ENCODE measurements at places on chromosomes 16 and 17.

GRCh38 chr16:1257561-1258224, 1.8 kb downstream of the TPSD1 start:
- no peak for DNase-seq

DNA sequence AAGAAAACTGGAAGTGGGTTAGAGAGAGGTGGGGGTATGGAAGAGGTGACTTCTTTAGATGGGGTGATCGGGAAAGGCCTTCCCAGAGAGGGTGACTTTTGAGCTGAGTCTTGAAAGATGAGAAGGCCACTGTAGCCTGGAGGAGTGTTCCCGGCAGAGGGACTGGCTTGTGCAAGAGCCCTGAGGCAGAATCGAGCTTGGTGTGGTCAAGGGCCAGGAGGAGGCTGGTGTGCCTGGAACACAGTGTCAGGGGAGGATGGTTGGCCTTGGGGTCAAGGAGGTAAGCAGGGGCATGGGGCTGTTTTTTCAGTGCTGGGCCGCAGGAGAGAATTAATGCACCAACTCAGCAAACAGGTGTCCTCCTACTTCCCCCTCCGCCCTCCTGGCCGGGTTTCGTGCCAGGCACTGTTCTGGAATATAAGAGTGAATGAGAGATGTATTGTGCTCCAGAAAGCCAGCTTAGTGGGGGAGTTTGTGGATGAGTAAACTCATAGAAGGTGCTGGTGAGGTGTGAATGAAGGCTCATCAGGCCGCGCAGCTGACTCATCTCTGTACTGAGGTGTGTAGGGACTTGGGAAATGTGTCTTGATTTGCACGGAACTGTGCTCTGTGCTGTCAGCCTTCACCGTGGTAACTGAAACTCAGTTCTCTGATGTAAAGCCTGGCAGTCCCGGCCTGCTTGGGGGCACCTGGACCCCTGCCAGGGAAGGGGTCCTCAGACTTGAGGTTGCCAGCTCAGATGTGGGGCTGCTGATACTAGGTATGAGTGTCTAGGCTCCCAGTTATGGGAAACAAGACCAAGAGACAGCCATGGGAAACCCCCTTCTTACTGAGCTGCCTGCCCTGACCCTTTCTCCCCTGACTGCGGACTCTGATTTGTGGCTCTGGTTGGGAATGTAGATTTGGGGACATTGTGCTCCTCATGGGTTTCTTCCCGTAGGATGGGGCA, 15.3 kb downstream of the KSR1 start:
- no peak for DNase-seq

GRCh38 chr17:1275962-1276736, 3.3 kb upstream of the TRARG1 start:
- peak; percentile 46 for DNase-seq

DNA sequence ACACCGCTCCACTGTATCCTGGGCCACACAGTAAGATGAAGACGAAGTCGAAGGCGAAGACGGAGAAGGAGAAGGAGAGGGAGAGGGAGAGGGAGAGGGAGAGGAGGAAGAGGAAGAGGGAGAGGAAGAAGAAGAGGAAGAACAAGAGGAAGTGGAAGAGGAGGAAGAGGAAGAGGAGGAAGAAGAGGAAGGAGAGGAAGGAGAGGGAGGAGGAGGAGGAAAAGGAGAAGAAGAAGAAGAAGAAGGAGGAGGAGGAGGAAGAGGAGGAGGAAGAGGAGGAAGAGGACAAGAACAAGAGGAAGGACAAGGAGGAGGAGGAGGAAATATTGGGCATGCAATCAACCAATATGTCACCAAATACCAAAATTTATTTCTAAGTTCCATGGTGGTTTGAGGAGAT, 149.5 kb upstream of the ERCC4 start:
- DNase-seq = no peak

- DNase-seq = no peak
Observed at GRCh38 chr16:870856-871561, 70.5 kb upstream of the GNG13 start.

DNA sequence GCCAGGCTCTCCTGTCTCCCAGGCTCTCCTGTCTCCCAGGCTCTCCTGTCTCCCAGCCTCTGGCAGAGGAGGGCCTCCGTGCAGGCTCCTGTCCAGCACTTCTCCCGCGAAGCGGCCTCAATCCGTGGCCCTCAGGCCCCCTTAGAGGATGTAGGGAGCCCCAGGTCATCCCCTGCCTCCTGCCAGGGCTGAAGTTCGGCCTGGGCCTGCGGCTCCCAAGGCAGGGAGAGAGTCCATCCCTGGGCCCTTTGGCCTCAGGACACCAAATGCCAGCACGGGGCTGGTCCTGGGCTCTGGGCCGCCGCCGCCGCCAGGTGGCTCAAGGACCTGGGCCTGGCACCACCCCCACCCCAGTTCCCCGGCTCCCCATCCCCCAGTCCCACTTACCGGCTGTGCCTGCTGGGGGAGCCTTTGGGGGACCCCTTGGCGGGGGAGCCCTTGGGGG, 370 bp downstream of the EVPL start:
- DNase-seq = no peak

DNA sequence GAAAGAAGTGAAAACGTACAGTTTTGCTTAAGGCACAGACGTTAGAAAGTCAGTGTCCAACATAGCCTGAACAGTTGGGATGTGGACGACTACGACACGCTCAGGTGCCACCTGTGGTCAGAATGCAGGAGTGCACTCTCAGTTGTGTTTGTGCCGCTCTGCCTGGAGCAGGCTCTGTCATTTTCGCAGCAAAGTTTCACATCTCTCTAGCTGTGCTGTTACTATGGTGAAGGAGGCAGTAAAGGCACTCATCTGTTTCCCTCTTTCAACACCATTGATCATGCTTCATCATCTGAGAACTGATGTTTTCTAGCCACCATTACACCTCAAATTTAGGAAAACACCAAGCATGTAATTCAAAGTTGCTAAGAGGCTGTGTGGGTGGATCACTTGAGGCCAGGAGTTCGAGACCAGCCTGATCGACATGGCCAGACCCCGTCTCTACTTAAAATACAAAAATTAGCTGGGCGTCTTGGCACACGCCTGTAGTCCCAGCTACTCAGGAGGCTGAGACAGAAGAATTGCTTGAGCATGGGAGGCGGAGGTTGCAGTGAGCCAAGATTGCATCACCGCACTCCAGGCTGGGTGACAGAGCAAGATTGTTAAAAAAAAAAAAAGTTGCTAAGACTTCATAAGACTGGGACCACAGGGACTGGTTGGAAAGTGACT, 44.9 kb upstream of the DNAJA2 start:
- peak; percentile 20 for DNase-seq

DNA sequence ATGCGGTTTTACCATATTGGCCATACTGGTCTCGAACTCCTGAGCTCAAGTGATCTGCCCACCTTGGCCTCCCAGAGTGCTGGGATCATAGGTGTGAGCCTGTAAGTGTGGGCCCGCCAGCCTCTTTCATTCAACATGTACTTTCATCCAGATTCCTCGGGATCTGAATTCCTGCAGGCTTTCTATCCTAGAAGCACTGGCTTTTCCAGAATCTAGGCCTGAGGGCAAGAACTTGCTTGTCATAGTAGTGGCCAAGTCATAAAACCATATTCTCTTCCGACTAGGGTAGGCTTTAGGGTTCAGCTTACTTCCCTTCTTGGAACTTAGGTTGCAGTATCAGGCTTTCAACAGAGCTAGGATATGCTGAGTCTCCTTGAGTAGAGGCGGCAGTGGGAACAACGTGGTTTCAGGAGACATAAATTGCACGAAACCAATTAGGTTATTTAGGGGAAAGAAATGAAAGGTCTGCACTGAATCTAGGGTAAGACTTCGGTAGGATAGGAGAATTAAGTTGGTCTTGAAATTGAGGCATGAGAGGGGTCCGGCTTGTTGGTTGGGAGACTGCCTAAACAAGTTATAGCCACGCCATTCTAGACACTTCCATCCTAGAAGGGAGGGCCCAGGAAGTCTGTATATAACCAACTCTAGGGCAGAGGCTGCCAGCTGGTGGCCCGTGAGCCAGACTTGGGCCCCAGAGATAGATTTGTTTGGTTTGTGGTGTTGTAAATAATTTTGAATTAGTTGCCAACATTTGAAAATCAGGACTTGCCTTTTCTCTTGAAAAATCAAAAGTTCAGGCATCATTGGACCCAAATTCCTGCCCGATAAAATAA, 15.6 kb downstream of the SLC7A6 start:
- no peak for DNase-seq

DNA sequence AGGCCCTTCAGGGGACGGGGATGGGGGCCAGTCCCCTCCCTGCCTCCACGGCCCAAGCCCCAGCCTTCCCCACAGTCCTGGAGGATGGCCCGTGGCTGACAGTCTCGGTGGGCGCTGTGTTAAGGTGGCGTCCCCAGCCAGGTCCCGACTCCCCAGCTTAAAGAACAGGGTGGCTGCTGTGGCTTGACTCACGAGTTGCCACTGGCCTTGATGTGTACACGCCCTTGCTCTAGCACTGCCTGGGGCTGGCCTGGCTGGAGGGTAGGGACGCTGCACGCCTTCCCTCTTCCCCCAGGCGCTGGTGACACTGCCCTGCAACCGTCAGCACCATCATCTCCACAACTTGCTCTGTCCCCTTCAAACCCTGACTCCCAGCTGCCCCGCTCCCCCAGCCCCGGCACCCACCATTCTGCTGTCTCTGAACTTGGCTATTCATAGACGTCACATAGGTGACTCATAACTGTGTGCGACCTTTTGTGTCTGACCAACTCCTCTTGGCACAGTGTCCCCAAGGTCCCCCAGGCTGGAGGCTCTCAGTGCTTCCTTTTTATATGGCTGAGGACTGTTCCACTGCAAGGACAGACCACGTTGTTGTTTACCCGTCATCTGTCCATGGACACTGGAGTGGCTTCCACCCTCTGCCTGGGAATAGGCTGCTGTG, 6.3 kb downstream of the GNPTG start:
- DNase-seq = no peak

DNA sequence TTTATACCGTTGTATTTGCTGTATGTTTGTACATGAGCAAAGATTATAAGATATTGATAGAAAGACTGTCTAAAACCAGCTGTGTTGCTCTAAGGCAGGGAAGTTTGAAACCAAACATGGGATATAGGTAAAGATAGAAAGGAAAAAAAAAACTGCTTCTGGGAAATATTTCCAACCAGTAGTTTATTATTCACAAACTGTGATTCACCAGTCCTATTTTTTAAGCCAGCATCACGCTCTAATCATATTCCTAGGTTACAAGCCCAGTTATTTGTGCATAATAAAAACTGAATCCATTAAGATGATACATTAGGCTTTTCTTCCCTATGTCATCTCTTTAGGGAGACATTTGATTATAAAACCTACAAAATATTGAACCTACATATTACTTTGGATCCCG, 4.0 kb downstream of the ERN1 start:
- peak; percentile 32 for DNase-seq

DNA sequence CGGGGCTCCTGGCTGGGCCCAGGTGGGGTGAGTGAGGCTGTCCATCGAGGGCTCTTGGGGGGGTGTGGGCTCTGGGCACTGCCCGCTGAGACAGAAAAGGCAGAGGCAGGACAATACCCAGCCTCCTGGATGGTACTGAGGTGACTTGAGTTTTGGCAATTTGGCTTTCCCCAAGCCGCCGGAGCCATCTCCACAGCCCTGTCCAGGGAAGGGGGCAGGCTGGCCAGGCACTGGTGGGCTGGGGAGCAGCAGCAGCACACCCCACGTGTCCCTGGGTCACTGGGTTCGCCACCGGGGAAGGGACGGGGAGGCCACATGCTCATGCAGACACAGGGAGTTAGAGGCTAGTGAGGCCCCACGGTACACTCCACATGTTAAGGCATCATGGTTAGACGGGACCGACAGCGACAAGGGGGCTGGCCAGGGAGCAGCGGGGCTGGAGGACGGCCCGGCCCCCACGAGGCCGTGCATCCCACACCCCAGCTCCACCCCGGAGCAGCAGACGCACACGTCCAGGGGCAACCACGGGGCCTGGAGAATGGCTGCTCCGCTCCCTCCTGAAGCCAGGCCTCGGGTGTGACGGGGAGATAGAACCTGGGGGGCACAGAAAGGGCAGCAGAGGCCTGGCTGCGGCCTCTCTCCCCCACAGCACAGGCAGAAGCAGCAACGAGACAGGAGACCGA, 3.0 kb downstream of the ARHGDIA start:
- DNase-seq = peak; percentile 23

GRCh38 chr16:64047878-64048277, 1074.0 kb downstream of the CDH11 start:
- no peak for DNase-seq

- no peak for DNase-seq
Observed at GRCh38 chr16:7919782-7920181, 587.1 kb downstream of the RBFOX1 start.
